Activated T-cell treated with anti-CD3 and anti-CD28 coated beads for 48 hours (primary cell): ENCODE measurements at places on chromosomes 4 and X.
A peak's percentile ranks its signal among the peaks of the same experiment; 100 is the strongest.

DNA sequence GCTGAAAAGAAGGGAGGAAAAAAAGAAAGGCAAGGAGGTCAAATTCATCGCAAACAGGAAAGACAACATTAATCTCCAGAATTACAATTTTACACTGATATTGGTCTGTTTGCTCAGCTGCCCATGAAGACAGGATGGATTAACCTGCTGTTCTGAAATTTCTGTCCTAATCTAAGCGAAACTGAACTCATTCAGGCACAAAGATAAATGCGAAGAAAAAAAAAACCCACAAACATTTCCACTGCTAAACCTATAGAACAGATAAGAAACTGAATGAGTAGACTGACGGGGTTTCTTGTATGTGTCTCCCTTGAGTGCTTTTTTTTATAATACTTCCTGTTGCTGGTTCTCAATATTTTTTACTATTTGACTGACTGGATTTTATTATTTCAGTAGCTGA, 251.8 kb upstream of the FTHL17 start:
- DNase-seq: no peak

DNA sequence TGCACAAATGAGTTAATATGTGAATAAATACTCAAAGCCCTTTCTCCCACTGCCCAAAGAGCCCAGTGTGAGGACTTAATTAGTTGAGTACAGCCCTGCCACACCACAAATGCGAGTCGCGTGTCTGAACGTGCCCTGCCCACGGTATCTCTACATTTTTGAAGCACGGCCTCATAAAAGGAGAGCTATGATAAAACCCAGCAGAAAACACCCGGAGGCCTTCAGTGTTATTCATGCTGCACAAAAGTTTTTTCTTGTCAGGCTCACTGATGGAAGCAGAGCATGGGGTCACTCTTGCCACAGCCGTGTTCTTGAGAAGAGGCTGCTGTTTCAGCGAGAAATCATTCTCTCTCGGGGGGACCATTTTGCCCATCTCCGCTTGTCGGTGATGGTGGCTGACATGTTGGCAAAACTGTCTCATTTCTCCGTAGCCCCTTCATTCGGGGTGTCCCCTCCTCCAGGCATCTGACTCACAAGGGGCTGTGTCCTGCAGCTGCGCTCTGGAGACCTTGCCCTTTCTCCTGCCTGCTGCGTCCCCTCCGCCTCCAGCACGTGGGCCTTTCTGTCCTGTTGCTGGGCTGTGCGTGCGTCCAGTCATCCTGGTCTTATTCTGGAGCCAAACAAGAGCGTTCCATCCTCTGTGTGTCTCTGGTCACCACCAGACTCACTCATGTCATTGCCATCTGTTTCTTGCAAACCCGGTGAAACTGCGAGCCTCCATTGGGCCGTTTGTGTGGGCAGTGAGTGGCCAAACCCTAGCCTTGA, 88.8 kb downstream of the SORCS2 start:
- DNase-seq: no peak

- DNase-seq: no peak
These were observed 100.8 kb upstream of the MAML3 start for GRCh38 chr4:140254651-140255299.

DNA sequence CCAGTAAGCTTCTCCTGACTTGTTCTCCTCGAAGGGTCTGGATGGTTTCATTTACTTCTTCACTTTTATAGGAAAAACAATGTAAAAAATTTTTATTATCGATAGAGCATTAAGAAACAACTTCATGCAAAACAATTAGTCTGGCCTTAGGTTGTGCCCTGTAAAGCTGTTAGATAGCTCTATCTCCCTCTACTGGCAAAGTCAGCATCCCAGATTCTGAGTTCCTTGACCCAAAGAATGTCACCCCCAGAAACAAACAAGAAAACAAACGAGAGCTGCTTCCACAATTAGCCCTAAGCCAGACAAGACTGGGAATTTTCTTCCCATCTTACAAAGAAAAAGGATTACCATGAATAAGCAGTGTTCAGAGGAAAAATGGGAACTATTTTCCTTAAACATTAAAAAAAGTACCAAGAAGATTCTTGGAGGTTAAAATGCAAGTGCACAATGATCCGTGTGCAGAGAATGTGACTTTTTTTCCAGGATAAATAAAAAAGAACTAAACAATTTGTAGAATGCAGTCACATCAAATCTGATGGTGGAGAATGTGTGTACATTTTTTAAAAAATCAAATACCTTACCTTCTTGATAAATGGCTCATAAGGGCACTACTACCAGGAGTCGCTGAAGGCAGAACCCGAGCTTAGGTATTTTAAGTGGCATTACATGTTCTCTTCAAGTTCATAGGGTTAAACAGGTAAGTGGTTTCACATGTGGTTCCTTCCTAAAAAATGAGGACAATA, 293.2 kb downstream of the FBXO8 start:
- no peak for DNase-seq

GRCh38 chr4:82469791-82470345, 39.5 kb downstream of the ENOPH1 start:
- no peak for DNase-seq

DNA sequence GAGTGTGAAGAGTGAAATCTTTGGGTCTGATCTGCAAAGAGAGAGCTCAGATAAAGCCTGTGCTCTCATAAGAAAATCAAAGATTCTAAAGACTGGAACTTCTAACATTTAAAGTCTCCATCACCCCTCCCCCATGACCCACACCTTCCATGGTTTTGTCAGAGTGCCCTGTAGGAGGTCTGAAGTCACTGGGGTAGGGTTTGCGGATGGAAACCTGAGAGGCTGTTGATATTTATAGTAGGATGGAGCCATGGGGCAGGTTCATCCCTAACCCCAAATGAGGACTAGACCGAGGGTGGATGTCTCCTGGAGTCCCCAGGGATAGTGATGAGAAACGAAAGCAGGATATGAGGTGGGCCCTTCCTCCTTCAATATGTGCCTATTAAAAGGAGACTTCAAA, 28.4 kb upstream of the NLGN4X start:
- no peak for DNase-seq

- no peak for DNase-seq
These were observed 241.3 kb downstream of the NR3C2 start for GRCh38 chr4:148200960-148201359.

DNA sequence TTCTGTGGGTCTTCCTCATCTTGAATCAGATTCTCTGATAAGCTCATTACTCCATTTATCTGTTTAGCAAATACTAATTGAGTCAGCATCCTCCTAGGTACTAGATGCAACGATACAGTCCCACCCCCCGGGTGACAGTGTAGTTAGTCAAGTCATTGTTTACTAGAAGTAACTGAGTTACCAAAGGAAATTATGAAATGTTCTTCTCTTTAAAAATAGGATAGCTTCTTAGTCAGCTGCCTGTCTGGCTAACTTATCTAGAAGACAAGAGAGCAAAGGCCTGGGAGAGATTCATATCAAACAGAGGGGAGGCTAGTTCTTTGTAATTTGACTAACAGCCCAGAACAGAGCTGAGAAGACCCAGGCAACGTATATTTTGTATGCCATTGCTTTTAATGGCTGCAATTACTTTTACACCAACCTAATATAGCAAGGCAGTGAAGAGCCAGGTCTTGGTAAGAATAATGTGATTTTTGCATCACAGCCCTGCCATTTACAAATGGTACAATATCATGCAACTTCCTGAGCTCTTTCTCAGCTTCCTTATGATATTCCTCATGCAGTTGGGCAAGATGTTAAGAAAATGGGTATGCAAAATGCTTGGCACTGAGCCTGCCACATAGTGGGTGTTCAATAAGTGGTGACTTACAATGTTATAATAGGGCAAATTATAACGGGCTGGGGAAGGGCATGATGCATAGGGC, 149.9 kb downstream of the CHIC2 start:
- DNase-seq: peak; percentile 40

DNA sequence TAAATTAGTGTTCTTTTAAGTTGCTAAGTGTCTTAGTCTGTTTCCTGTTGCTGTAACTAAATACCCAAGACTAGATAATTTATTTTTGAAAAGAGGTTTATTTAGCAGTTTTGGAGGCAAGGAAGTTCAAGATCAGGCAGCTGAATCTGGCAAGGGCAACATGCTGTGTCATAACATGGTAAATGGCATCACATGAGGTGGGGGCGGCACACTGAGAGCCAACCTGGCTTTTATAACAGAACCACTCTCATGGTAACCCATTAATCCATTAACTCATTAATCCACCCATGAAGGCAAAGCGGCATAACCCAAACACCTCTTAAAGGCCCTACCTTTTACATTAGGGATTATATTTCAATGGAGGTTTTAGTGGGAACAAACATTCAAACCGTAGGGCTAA, 182.2 kb upstream of the GATB start:
- DNase-seq: no peak

DNA sequence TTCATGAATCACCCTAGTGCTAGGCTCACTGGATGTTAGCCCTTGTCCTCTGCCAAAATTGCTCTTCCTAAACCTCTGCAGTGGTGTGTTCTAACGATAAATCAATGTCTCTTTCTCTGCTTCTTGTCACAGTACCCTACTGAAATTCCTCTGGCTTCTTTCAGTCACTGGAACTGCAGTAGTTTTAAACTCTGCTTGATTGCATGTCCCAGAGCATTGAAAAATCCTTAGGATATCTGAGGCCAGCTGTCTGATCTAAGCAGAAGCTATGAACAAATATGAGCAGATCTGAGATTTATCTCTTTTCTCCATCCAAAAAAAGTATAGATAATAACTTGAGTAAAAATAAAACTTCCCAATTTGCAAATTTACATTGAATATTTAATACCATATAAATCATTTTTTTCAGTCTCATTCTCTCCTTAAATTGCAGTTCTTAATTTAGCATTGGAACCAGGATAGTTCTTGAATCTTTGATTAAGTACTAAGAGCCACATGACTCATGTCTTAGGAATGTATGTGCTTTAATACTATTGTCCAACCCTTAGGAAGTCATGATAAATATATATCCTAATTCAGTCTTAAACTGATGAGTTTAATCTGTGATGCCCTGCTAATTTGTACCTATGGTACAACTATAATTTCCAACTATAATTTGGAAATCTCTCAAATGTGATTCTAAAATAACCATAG, 169.7 kb downstream of the PDHA2 start:
- no peak for DNase-seq

GRCh38 chr4:87192145-87192919, 28.1 kb downstream of the KLHL8 start:
- DNase-seq: no peak

- no peak for DNase-seq
These were observed 216.8 kb downstream of the AFAP1 start for GRCh38 chr4:7722766-7723387.

DNA sequence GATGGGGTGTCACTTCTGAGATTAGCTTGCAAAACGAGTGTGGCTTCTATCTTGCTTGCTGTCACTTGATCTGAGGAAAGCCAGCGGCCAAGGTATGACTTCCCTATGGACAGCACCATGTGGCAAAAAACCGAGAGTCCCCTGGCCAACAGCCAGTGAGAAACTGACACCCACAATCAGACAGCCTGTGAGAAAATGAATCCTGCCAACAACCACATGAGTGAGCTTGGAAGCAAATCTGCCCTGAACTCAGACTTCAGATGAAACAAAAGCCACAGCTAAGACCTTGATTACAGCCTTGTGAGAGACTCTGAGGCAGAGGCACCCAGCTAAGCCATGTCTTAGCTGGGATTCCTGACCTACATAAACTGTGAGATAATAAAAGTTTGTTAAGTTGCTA, 45.5 kb downstream of the PPP1R2C start:
- no peak for DNase-seq

- no peak for DNase-seq
These were observed 360.7 kb downstream of the BMPR1B start for GRCh38 chr4:95118497-95118896.

DNA sequence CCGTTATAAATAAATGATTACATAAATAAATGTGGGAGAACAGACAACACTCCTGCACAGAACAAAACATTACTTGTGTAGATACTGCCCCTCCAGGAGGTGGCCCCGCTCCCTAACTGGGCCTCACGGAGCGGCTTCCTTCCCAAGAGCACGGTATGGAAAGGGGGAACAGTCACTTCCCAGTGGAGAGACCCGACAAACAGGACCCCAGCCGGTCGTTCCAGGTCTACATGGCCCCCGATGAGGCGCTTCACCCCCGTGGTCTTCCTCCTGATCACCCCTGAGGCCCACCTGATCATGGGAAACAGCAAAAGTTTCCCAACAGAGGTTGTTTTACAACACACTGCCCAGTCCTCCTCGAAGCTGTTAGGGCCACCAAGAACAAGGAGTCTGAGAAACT, 6.6 kb upstream of the SLC6A8 start:
- DNase-seq: no peak

GRCh38 chr4:145260091-145260490, 79.7 kb upstream of the OTUD4 start:
- DNase-seq: no peak

DNA sequence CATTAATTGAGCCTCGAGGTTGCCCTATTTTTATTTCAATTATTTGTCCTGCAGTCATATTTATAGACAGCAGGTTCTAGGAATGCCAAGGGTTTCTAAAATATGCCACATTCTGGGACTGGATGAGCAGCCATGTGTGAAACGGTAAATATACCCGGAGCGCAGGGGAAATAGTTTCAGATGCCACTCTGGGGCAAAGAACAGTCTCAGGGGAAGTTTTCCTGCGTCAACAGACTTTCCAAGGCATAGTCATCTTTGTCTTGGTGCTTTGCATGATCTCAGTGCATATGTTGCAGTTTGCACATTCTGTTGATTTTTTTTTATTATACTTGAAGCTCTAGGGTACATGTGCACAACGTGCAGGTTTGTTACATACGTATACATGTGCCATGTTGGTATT, 71.0 kb downstream of the GPAT3 start:
- no peak for DNase-seq

GRCh38 chr4:187172340-187172761, 448.7 kb upstream of the FAT1 start:
- no peak for DNase-seq

GRCh38 chr4:10186228-10187214, 69.9 kb upstream of the WDR1 start:
- DNase-seq: no peak

- DNase-seq: no peak
These were observed 952.9 kb downstream of the FAT4 start for GRCh38 chr4:126267689-126268088.

- DNase-seq: no peak
These were observed 66.3 kb downstream of the N4BP2 start for GRCh38 chr4:40122941-40123340.

- no peak for DNase-seq
These were observed 18.7 kb upstream of the FMR1NB start for GRCh38 chrX:147962476-147962875.

DNA sequence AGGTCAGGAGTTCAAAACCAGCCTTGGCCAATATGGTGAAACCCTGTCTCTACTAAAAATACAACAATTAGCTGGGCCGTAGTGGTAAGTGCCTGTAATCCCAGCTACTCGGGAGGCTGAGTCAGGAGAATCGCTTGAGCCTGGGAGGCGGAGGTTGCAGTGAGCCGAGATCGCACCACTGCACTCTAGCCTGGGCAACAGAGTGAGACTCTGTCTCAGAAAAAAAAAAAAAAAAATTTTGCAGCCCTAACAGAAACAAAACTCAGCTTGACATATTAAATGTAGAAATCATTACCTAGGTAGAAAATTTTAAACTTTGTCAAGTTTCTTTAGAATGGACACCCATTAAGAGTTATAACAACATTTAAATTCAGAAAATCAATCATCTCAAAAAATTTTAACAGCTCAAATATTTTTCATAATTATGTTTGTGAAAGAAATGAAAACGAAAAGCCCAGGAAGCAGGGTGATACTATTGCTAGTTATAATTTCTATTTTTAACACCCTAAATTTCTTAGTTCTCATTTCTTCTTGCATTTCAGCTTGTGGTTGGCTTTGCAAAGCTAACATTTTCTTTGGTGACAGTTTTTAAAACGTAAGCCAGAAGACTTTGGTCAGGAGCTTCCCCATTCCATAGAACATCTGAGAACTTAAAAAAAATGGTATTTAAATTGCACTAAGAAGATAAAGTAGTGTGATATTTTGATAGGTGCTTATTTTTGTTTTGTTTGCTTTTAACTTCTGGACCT, 33.3 kb upstream of the RBBP7 start:
- DNase-seq: no peak
